Cortex of kidney (tissue), 1 donor: ENCODE measurements at places on chromosomes 4 and X.

GRCh38 chr4:43496188-43496587 is 603.7 kb downstream of the GRXCR1 start:
- DNase-seq = no peak

- DNase-seq = no peak
Observed at GRCh38 chr4:6885953-6886557, 23.6 kb upstream of the TBC1D14 start.

GRCh38 chr4:56995525-56995924 is 16.8 kb downstream of the POLR2B start:
- no peak for DNase-seq

DNA sequence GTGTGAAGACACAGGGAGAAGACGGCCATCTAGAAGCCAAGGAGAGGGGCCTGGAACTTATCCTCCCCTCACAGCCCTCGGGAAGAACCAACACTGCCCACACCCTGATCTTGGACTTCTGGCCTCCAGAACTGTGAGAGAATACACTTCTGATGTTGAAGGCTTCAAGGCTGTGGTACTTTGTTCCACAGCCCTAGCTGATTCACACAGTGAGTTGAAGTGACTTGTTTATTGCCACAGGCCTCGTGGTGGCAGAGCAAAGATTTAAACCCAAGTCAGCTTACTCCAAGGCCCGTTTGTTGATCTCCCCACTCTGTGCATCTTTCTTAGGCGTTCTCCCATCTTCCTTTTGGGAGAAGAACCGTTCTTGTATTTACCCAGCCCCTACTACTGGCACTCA is 72.8 kb downstream of the CYTL1 start:
- DNase-seq = no peak

DNA sequence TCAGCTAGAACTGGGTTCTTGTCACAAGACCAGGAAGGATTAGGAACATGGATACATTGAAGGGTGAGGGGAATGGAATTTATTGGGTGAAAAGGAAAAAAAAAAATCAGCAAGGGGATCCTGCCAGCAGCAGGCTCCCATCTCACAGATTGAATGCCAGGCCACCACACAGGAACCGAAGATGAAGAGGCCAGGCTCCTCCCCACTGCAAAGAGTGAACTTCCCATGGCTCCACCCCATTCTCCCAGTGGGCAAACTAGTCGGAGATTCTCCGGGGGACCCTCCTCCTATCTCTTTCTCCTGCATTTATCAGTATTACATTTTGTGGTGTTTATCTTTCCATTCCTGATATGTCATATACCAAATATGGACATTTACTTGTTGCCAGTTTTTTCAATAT is 46.0 kb upstream of the MAGED1 start:
- DNase-seq = no peak

- no peak for DNase-seq
Observed at GRCh38 chr4:40438384-40439026, 103.4 kb downstream of the CHRNA9 start.

- DNase-seq = no peak
Observed at GRCh38 chrX:40755291-40756249, 20.2 kb upstream of the MED14 start.

DNA sequence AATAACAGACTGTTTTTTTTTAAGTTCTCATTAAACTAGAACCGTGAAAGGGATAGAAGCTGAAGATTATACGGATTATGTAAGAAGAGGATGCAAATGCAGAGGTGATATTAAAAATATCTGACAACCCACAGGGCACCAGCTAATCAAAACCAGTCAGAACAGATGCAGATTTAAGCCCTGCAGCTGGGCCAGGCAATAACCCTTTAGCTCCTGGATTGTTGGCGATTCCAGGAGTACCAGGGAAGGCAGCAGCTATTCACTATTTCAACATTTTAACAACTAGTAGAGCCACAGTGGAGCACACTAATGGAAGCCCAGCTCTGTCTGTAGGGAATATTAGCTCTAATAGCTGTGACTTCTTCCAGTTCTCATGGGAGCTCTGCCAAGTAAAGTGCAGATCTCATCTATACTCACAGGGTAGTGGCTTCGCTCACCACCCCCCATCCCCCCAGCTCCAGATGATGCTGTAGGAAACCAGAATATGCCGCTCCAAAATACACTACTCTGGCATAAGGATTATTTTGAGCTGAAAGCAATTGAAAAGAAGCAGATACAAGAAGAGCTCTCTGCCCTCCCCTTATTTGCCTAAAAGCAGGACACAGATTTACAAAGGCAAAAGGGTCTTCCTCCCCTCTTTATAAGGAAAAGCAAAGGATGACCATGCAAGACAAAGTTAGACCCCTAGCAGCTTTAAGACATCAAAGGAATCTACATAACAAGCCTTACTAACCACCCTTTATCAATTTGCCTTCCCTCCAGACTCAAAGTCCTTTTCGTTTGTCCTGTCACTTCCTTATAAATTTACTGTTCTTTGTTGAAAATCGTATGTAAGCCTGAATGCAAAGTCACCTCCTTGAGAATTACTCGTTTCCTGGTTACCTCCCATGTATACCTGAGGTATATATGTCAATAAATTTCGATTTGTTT is 13.7 kb downstream of the SCD5 start:
- DNase-seq = no peak

- DNase-seq = no peak
Observed at GRCh38 chr4:87916626-87917025, 58.9 kb upstream of the SPP1 start.

DNA sequence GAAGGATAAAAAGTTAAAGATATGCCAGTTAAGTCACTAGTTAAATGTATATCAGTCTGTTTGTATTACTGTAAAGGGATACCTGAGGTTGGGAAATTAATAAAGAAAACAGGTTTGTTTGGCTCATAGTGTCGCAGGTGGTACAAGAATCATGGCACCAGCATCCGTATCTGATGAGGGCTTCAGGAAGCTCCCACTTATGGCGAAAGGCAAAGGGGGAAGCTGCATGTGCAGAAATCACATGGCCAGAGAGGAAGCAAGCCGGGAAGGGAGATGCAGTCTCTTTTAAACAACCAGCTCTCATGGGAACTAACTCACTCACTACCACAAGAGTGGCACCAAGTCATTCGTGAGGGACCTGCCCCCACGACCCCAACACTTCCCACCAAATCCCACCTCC is 91.9 kb upstream of the SH3RF1 start:
- DNase-seq = no peak

DNA sequence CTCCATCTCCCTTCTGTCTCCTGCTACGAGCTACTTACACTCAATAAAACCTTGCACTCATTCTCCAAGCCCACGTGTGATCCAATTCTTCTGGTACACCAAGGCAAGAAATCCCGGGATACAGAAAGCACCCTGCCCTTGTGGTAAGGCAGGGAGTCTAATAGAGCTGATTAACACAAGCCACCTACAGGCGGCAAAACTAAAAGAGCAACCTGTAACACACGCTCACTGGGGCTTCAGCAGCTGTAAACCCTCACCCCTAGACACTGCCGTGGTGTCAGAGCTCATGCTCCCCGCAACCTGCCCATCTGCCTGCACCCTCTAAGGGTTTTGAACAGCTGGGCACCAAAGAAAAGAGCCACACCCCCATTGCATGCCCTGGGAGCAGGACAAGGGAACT is 755.4 kb upstream of the HTR2C start:
- no peak for DNase-seq

- no peak for DNase-seq
Observed at GRCh38 chr4:125368146-125368545, 53.4 kb downstream of the FAT4 start.

- DNase-seq = no peak
Observed at GRCh38 chr4:109816082-109816442, 500 bp downstream of the GAR1 start.

DNA sequence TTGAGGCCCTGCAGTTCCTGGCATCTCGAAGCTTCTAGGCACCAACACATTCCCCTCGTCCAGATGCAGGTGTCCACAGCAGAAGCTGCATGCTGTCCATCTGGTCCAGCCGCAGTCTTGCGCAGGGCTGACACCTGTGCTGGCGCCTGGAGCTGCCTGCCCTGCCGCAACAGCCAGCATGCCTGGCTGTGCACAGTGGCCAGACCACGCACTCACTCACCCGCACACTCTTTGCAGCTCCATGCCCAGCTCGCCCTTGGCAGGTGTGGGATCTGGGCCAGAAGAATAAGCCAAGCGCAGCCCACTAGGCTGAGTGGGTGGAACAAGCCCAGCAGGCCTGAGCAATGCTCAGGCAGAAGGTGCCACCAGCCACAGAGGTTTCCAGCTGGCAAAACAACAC is 125.6 kb downstream of the PARM1 start:
- no peak for DNase-seq

- DNase-seq = no peak
Observed at GRCh38 chr4:85744950-85745349, 270.0 kb downstream of the ARHGAP24 start.

DNA sequence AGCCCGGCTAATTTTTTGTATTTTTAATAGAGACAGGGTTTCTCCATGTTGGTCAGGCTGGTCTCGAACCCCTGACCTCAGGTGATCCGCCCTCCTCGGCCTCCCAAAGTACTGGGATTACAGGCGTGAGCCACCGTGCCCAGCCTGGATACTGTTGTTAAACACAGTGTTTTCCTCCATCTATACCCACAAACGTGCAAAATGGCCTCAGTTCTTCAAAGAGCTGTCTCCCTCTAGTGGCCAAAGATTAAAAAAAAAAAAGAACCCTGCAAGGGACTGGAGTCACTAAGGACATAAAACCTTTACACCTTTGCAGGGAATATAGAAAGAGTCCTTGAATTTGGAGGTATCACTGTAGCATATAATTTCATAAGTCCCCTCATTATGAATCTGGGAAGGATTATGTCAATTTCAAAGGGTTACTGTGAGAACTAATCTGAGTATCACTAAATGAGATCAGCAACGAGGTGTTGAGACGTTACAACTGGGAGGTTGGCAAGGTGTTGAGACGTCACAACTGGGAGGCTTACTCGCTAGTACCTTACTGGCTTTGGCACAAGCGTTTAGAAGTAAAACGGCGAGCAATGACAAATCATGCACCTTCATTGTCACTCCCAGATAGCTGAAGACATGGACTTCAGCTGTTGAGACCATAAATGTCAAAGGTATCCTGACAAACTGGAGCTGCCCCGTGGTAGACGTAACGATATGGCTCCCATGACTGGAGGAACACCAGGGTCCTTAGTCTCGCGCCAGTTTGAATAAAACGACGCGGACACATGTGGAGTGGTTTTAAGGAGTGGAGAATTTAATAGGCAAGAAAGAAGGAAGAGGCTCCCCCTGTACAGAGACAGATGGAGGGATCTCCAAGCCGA is 33.4 kb upstream of the ENPP6 start:
- no peak for DNase-seq

DNA sequence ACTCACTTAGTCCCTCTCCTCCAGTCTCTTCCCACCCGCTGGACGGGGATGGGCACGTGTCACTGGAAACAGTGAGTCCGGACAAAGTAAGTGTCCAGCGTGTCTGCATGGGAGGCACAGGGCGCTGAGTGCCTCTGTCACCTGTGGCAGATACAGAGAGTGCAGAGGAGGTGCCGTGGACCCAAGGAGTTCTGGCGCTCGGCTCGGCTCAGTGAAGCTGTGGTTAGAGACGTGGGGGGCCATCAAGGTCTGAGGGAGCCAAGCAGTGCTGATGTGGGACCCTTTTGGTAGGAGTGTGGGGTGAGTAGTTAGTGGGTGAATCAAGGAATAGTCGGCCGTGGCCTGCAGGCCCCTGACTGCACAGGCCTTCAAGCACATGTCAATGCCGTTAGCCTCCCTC is 40.1 kb upstream of the MSANTD1 start:
- no peak for DNase-seq

- DNase-seq = no peak
Observed at GRCh38 chr4:80266253-80266901, at the start of gene FGF5. FGF5 (plus strand) TSS chr4:80266664; CDS start chr4:80266825, 161 bp downstream.

- DNase-seq = no peak
Observed at GRCh38 chr4:70997546-70997945, 4.1 kb downstream of the DCK start.

DNA sequence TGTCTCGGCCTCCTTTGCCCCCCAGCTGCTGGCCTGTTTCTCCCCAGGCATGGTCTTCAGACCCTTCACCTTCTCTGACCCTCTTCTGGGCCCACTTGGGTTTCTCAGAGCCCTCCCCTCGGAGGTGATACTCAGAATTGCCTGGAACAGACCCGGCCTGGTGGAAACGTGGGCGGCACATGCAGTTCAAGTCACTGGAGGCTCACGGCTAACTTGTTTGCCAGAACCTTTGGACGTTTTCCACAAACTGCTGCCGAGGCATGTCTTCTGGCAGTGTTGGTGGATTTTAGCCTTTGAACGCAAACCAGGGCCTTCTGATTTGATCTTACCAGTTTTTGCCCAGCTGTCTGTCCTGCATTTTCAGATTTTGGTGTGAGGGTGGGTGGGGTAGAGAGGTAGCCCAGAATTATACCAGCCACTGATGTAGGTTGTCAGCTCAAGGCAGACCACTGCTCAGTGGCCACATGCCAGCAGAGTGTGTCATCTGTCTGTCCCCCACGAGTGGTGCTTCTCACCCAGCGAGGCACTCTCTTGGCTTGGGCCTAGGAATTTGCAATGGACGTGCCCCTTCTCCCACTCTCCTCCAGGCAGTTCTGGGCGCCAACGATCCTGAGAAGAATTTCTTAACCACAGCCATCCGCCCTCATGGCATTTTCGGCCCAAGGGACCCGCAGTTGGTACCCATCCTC is 32.5 kb upstream of the ZNF185 start:
- DNase-seq = no peak

DNA sequence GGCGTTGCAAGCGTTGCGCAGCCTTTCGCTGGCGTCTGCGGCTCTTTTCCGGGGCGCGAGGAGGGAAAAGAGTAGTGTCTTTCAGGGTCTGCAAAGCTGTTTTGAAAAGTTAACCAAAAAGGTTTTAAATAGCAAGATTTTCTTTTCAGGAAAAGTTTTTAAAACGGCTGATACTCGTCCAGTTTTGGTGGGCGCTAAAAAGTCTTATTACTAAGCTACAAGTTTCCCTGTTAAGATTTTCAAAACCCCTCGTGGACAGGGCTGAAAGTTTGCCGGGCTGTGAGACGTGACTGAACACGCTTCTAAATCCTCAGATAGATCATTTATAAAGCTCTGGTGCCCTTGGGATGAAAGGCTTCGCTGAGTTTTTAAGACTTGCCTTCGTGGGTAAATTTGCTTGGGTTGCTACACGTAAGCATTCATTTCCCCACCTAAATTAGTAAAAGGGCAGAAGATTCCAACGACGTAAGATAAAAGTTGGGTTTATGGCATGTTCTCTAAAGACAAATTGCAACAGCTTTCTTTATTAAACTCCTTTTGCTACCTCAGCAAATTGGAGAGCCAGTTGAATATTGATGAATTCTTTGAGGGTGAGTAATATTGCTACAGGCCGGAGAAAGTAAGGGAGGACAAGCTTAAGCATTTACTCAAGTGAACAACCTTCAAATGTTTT is 91.5 kb downstream of the HPRT1 start:
- DNase-seq = no peak

GRCh38 chr4:84750960-84751283 is 168.0 kb downstream of the CDS1 start:
- DNase-seq = no peak
